Frontal cortex (tissue), 4 donors: ENCODE measurements at places on chromosomes 13 and 19. TPM values are rescaled to one million over a fixed set of nuclear protein-coding genes. Genes with fewer than 3 reads are reported as not detected.

GRCh38 chr19:40191836-40192646 lies 815 bp downstream of the MAP3K10 start:
- DNase-seq: no peak

DNA sequence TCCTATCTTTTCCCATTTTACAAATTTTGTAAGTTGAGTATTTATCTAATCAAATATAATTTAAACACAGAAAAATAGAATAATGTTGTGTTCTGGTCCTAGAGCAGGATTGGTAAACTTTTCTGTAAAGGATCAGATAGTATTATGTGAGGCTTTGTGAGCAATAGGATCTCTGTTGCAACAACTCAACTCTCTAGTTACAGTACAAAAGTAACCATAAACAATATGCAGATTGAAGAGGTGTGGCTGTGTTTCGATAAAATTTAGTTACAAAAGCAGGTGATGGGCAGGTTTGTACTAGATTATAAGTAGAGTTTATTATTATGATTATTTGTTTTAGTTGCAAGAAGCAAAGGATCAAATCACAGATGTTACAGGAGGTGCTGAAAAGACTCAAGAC lies 15.2 kb upstream of the C1QTNF9B start:
- no peak for DNase-seq

DNA sequence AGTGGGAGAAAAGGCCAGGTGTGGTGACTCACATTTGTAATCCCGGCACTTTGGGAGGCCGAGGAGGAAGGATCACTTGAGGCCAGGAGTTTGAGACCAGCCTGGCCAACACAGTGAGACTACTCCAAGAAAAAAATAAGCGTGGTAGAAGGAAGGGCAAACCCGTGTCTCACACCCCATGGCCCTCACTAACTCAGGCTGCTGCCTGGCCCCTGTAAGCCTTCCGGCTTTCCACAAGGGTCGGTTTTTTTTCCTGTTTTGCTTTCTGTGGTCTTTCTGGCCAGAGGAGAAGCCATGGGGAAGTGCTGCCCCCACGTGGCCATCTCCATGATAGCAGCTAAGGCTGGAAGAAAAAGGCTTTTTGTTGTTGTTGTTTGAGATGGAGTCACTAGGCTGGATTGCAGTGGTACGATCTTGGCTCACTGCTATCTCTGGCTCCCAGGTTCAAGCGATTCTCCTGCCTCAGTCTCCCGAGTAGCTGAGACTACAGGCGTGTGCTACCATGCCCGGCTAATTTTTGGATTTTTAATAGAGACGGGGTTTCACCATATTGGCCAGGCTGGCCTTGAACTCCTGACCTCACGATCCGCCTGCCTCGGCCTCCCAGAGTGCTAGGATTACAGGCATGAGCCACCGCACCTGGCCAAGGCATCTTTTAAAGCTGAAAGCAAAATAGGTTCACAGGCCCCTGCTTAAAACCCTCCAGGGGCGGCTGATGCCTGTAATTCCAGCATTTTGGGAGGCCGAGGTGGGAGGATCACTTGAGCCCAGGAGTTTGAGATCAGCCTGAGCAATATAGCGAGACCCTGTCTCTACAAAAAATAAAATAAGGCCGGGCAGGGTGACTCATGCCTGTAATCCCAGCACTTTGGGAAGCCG lies 7.5 kb upstream of the ARHGEF18 start:
- peak; percentile 29 for DNase-seq

DNA sequence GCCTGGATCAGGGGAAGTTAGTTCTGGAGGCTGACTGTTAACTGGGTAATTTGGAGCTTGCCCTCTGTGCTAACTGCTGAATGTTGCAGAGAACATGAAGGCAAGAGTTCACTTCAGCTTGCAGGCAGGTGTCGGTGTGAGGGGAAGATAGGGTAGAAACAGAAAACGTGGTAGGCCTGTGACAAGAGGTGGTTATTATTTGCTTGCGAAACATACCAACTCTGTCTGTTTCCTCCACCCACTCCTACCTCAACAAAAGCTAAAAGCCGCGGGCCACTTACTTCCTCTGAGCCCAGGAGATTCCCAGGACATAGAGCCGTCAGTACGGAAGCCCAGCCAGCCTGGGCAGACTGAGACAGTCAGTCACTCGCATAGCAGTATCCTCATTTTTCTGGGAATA lies 119.2 kb upstream of the ABCC4 start:
- DNase-seq: no peak

DNA sequence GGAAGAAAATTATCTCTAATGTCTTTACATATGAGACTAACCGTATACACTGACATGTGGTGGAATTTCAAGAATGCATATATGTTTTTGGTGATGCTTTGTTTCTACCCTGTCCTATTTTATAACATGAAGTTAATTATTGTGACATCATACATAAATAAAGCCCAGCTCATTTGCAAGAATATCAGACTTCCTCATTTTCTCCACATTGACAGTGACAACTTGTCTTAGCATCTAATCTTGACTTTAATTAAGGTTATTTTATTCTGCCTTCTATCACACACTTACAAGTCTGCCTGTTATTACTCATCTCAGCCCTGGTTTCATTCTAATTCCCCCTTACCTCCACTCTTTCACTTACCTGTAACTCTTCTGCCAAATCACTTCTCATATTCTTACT lies 140.6 kb upstream of the STARD13 start:
- DNase-seq: no peak

GRCh38 chr13:112652512-112653070 lies 37.2 kb upstream of the ATP11A start:
- no peak for DNase-seq

DNA sequence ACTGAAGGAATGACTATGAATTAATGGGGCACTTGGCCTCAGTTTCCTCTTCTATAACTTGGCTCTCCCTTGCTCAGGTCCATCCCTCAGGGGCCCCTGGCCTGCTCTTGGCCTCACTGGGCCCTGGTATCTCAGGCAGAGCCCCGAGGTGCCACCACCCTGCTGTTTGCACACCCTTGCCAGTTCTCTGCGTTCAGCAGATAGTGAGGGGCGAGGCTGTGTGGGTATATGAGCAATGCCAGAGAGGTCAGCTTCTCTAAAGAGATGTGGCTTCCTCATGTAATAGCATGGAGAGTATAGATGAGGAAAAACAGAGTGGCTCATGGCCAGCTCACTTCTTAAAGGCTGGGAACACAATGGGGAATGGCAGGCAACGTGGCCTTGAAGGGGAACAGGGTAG lies 76.1 kb downstream of the CYSLTR2 start:
- DNase-seq: no peak

DNA sequence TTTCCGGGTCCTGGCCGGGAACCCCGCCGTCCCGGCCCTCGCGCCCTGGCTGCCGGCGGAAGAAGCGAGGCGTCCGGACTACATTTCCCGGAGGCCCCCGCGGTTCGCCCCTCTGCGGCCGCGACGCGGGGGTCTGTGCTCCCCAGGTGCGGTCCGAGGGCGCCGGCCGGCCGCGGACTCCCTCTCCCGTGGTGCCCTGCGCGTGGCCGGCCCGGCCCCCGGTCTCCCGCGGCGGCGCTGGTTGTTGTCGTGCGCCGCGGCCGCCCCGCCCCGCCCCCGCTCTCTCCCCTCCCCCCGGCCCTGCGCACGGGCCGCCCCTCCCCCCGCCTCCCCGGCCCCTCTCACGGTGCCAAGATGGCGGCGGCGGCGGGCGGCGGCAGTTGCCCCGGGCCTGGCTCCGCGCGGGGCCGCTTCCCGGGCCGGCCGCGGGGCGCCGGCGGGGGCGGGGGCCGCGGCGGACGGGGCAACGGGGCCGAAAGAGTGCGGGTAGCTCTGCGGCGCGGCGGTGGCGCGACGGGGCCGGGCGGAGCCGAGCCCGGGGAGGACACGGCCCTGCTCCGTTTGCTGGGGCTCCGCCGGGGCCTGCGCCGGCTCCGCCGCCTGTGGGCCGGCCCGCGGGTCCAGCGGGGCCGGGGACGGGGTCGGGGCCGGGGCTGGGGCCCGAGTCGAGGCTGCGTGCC lies at the start of gene KMT2B:
TSS of gene KMT2B (plus strand) at position 339 of the 680 bp plus-strand sequence. CDS start at position 355, 16 bp downstream.
- peak; percentile 100 for DNase-seq

DNA sequence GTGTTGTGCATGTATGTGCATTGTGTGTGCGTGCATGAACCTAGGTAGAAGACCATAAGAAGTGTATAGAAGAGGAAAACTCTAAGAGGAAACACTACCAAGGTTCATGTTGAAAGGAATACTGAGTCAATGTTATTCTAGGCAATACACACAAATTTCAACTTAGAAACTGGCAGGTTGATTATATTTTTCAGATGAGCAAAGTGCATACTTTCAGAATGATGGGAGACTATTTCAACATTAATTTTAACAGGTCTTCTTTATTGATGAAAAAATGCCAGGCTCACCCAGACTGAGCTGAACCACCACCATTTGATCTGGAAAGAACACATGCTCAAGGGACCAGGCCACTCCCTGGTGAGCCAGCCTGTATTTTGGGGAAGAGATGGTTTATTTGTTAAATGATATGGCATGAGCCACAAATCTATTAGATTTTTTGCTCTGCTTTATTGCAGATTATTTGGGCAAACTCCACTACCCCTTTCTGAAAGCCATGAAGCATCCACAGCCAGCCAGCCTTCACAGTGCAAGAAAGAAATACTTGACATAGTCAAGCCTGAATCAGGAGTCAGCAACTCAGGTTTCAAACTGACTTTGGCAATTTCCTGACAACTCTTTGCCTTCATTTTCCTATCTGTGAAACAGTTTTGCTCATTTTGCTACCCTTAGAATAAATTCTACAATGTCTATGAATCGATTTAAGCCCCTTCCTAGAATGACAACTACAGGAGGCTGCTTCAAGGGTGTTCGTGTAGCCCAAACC lies 368.9 kb downstream of the COG6 start:
- DNase-seq: no peak

DNA sequence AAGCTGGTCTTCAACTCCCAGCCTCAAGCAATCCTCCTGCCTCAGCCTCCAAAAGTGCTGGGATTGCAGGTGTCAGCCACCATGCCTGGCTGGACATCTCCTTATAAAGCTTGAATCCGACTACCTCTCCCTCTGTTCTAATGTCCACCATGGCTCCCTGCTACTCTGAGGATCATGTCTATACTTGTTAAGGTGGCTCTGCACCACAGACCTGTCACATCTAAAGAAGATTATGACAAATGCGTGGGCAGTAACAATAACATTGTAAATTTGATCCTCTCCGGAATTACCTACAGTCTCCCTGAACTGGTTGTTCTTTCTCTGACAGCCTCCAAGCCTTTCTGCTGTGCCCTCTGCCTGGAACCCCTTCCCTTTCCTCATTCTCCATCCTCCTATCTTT lies 1.8 kb downstream of the NXNL1 start:
- DNase-seq: no peak

DNA sequence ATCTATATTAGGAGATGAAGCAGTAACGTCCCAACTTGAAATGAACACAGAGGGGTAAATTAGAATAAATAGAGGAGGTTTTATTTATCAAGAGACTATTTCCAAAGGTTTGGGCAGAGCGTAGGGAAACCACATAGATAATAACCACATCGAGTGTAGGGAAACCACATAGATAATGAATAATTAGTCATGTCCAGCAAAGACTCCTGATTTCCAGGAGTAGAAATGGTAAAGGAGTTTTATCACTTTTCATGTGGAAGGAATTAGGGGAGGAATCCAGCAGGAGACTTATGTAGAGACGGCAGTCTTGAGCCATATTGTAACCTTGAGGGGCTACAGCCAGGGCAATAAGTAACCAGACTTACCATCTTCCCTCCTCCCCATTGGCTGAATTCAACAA lies 136.3 kb upstream of the CSNK1A1L start:
- no peak for DNase-seq

GRCh38 chr13:43263047-43263446 lies 239.7 kb downstream of the DNAJC15 start:
- DNase-seq: no peak

Gene VMAC
- total RNA-seq: 3.7 TPM

Gene ZNF728
- 0.41 TPM for total RNA-seq

Gene SLC25A41
- total RNA-seq: 0.41 TPM

Gene IGFL3
- total RNA-seq: not detected

Gene CGB5
- not detected for total RNA-seq

Gene ZNF256
- total RNA-seq: 19.6 TPM
